ENCODE measurements at places on chromosomes 7 and 10.

GRCh38 chr7:121961089-121961867 lies 88.3 kb downstream of the PTPRZ1 start:
- peak; percentile 50 for DNase-seq

GRCh38 chr7:158633055-158633956 lies 45.7 kb upstream of the PTPRN2 start:
- no peak for DNase-seq

- DNase-seq = no peak
Observed at GRCh38 chr7:111010798-111011197, 80.1 kb upstream of the LRRN3 start.

DNA sequence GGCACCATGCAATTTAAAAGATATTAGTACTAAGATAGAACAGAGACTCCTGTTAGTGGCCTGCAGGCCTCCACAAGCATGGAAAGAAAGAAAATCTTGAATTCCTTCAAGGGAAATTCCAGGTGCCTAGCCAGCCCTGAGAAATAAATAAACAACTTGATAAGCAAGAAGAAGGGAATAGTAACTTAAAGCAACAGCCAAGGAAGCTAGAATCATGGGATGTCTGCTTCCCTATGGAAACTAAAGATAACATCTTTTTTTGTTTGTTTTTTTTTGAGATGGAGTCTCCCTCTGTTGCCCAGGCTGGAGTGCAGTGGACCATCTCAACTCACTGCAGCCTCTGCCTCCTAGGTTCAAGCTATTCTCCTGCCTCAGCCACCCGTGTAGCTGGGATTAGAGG lies 128.6 kb downstream of the SKIDA1 start:
- no peak for DNase-seq

DNA sequence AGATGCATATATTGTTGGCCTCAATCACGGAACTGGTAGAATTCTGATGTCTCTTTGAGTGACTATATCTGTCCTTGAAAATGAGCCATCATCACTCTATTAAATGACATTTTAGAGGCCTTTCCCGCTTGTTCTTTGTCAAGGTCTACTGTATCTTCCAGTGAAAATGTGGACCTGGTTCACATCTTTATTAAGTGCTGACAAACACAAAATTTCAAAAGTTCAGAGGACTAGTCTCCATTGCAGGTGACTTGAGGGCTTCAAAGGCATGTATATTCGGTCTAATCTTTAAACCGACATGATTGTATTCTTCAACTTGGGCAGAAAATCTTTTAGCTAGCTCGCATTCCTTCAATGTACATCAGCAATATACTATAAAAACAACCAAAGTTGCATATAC lies 36.6 kb upstream of the VWDE start:
- no peak for DNase-seq

DNA sequence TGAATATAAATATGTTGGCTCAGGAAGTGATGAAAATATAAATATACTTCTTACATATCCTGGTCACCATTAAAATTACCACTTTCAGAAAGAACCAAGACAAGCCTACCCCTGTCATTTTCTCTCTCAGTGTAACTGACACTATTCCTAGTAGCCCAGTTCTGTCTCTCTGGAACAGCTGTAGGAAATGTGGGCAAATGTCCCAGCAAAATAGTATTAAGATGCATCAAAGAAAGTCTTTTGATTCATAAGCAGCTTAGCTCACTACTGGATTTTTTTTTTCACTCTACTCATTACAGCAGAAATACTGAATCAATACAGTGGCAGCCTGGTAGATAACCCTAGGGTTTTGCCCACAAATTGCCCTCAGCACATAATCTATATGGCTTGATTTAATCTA lies 290.9 kb downstream of the DNAJB9 start:
- DNase-seq = no peak

DNA sequence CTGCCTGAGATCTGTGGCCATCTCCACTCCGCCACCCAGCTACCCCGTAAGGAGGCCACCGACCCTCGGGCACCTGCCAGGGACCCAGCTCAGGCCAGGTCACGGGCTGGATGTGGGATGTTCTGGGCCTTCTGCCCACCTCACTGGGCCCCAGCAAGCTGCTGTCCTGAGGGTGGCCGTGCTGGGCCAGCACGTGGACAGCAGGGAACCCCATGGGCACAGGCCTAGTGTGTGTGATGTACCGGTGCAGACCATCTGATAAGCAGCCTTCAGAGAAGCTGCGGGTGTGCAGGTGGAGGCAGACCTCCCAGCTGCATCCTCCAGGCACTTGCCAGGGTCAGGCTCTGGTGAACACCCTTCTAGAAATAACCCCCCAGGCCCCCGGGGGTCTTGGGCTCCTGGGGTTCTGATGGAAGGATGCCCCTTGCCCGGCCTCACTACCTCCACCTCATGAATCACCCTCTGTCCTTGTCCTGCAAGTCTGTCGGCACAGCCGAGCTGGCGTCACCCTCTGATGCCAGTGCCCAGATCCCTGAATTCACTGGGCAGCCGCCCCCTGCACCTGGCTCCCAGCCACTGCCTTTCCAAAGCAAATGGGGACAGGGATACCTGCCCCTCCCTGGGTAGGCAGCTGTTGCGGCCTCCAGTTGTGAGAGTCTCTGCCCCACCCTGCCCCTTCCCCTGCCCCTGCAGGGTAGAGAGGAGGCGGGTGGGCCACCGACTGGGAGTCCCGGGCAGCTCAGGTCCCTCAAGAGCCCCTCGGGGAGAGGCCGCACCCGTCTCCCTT lies 139.8 kb downstream of the FAM53B start:
- no peak for DNase-seq

DNA sequence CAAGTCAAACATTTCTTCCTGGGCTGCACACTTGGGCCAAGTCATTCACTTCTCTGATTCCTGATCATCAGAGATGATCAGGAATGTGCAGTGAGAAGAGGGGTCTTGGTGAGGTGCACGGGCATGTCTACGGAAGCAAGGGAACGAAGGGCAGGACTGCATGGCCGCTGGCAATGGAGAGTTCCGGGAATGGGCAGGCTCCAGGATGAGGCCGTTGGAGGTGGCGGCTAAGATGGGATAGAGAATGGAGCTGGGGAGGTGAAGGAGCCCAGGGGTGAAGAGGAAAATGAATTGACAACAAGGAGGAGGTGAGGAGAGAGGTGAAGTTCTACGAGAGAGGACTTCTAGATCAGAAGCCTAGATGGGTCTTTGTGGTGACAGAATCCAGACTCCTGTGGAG lies 260.0 kb downstream of the GRID1 start:
- no peak for DNase-seq

DNA sequence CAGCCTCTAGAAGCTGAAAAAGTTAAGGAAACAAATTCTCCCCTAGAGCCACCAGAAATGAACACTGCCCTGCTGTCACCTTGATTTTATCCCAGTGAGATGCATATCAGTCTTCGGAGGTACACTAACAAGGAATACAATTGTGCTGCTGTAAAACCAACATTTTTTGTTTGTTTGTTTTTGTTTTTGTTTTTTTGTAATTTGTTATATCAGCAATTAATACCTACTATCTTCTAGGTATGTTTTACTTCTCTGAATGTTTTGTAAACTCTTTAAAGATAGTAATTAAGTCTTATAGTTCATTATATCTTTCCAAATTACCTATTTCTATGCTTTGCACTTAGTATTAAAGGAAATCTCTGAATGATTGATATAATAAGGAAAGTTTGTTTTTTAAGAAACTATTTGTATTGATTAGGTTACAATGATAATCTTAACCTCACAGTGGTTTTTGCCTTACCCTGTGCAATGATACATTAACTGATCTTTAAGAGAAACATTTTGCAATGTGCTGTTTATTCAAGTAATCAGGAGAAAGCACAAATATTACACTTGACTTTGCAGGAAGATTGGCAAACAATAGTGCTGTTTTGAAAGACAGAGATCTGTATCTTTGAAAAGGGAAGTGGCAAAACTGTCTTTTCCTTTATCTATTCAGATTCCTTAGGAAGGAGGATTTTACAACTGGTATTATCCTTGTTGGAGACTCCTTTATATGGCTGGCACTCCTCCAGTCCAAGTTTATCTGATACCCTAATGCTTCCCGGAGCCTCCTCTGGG lies 11.3 kb upstream of the HGF start:
- DNase-seq = no peak

GRCh38 chr7:14303536-14303935 lies 314.1 kb upstream of the ETV1 start:
- DNase-seq = no peak

GRCh38 chr10:60374836-60375235 lies 14.8 kb downstream of the ANK3 start:
- no peak for DNase-seq

- no peak for DNase-seq
Observed at GRCh38 chr7:45258533-45259226, 101.1 kb downstream of the RAMP3 start.

GRCh38 chr10:116141855-116142254 lies 131.2 kb downstream of the GFRA1 start:
- DNase-seq = no peak

- no peak for DNase-seq
Observed at GRCh38 chr10:120424198-120424464, 32.9 kb upstream of the PLPP4 start.

DNA sequence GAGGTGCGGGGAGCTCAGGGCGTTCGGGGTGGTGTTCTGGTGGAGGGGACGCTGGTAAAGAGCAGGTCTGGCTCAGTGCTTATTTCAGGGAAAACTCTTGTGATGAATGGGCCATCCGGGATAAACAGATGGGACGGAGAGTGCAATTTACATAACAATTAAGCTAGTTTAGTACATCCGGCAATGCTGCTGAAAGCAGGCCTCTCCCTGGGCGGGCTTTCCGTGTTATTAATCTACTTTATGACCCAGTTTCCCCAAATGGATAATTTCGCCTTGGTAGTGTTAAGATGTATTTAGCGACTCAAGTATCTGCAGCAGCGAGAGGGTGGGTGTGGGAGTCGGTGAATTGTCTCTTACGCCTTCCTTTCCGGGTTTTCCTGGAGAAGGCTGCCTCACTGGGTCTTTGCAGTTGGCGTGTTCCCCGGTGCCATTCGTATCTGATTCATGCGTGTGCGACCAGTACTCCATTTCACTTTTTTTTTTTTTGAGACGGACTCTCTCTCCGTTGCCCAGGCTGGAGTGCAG lies 25.2 kb downstream of the FOXK1 start:
- DNase-seq = no peak
